Fibroblast of skin of abdomen (primary cell): ENCODE measurements at places on chromosomes 7 and 10.

- DNase-seq, result peak; percentile 84
These were observed 114.8 kb upstream of the ARID5B start for GRCh38 chr10:61786728-61787127.

DNA sequence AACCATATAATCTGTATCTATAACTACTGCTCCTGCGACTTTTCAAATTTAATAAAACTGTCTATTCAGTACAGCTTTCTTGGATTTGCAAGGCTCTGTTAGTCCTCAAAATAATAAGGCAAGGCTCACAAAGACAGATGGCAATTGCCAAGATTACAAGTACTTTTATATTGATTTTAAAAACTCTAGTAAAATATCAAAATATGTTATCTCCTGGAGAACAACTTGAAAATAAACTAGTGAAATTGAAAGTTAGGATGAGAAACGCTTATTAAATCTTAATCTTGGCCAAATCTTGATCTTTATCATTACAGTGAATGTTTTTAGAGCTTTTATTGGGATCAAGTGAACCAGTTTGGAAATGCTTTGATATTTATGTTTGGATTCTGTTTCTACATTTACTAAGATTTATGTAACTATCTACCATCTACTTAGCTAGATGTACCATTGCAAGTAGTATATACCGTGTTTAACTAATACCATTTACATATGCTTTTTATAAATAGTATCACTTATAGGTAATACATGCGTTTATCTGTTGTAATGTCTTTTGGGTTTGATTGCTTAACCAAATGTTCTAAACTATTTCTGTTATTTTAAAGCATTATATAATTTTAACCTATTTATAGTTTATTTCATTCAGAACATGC is 70.0 kb downstream of the CABCOCO1 start:
- DNase-seq, result no peak

DNA sequence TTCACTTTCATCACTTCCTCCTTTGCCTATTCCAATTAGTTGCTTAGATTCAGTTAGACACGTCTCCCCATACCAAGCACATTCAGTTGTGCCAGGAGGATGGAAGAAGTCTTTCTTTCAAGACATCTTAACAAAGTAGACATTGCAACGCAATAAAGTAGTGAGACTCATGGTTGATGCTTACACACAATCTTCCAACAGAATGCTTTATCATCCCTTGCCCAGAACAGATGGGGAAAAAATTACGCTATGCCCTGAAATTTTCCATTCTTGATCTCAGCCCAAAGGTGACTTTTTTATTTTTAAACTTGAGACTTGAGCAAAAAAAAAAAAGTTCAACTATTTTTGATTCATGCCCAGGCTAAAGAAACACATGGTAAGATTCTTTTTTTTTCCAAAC is 74.9 kb downstream of the KCNMA1 start:
- no peak for DNase-seq

DNA sequence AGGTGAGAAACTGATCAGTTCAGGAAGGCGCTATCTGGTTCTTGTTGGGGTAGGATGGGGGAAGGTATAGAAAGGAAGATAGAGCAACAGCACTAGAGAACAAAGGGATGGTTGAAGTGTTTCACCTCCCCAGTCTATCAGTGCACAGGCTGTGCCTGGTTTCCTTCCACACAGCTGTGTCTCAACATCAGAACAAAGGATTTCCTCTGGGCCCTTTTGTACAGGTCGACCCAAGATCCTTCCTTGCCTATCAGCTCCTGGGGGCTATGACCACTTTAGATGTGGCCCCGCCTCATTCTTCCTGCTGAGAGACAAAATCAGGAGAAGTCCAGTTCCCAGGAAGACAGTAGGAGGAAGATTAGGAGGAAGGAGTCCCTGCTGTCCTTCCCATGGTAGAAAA is 65.6 kb downstream of the NAMPT start:
- DNase-seq, result no peak

DNA sequence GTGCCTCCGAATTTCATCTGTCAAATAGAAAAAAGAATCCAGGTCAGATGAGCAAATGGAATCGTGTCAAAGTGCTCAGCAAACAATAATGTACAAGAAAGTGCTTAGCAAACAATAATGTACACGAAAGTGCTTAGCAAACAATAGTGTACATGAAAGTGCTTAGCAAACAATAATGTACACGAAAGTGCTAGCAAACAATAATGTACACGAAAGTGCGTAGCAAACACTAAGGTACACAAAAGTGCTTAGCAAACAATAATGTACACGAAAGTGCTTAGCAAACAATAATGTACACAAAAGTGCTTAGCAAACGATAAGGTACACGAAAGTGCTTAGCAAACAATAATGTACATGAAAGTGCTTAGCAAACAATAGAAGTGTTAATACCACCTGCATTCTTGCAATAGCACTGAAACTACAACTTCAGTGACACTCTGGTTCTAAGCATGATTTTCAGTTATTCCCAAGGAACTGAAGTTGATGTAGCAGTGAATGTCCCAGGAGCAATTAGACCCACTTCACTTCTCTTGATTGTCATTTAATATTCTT is 33.4 kb upstream of the MYL10 start:
- no peak for DNase-seq

DNA sequence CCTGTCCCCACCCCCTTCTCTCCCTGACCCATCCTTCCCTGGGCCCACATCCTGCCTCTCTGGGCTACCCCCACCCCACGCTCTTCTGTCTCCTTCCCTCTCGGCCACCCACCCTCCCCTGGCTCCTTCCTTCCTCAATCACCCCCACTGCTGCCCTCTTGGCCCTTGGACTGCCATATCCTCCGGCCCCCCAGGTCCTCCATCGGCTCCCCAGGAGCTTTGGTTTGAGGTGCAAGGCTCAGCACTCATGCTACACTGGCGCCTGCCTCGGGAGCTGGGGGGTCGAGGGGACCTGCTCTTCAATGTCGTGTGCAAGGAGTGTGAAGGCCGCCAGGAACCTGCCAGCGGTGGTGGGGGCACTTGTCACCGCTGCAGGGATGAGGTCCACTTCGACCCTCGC is 10.9 kb downstream of the EPHB6 start:
- DNase-seq, result no peak
